ENCODE measurements at places on chromosomes 4 and X.

DNA sequence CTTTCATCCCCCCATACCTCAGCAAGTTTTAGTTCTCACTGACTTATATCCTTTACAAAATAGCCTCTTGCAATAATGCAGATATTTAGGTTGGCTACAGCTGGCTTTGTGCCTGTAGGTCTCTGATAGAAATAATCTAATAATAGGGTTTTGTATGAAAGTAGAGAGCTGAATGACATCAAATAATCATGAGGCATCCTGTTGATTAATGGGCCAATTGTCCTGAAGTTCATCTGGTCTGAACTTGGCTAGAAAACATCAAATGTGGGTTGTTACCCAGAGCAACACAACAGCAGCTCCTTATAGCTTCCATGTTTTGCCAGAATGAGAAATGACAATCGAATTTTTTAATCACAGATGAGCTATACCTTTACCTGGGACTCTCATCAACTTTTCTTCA lies 19.2 kb upstream of the LHFPL1 start:
- DNase-seq = no peak

DNA sequence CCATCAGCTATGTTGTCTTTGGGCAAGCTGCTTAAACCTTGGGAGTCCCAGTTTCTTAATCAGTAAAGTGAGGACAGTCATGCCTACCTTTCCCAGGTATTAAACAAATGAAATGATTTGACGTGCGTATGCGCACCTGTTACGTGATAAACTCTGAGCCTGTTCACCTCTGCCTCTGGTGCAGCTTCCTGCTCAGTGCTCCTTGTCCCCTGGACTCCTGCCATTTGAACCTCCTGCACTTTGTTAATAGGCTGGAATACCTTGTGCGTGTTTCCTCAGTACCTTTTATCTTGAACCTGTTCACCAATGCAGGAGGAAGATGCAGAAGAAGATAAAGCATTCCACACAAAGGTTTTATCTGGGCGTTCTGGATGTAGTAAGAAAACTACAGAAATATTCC lies 211.9 kb downstream of the CEP135 start:
- no peak for DNase-seq

DNA sequence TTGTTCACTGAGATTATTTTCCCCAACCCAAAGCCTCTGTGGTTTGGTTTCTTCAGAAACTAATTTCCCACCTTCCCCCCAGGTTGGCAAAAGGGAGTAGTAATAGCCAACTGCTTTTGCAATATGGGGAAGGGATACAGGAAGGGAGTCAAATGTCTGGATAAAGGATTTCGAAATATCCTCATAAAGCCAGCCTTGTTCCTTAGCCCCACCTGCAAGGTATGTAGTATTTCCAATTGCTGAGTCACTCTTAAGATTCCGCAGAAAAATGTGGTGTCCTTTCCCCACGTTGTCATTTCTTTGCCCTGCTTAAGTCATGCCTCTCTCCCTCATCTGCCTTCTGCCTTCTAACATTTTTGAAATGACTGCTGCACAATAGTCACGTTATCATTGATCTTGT lies 138.8 kb upstream of the DCAF8L1 start:
- no peak for DNase-seq

GRCh38 chr4:98452091-98452490 lies 190.9 kb downstream of the RAP1GDS1 start:
- DNase-seq = no peak

- DNase-seq = no peak
These were observed 9.8 kb upstream of the HERC3 start for GRCh38 chr4:88582493-88582892.

GRCh38 chrX:50188859-50189600 lies 11.8 kb downstream of the AKAP4 start:
- no peak for DNase-seq

GRCh38 chr4:137524725-137525369 lies 7.4 kb downstream of the PCDH18 start:
- no peak for DNase-seq

DNA sequence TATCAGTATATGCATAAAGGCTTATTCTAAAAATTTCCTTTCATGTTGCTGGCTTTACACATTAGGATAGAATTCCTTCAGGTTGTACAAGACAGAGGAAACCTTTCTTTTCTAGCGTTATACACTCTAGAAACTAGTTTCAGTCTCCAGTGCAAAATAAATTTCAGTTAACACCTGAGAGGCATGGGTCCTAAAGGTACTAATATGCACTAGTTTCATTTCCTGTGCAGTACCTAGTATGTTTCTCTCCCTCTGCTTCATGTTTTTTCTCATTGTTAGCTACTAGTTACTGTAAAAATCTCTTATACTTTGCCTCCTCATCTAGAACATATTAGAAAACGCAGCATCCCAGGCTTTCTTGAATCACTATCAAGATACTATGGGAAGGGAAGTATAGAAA lies 54.0 kb downstream of the SNX25 start:
- DNase-seq = no peak

DNA sequence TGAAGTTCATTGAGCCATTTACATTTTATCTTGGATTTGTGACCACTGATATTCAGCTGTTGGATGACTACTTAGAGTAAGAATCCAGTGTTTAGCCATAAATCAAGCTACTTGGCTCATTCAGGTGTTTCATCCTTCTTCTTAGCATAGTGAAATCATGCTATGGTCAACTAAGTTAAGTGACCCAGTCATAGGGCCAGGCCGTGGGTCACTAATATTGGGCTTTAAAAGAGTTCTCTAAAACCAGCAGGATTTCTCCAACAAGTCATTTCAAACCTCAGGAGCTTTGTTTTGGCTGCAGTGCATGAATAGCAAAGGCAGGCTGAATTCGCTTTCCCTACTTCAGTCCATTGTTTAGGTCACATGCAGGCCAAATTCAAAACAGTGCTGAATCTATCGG lies 181.0 kb downstream of the MAML3 start:
- DNase-seq = no peak

DNA sequence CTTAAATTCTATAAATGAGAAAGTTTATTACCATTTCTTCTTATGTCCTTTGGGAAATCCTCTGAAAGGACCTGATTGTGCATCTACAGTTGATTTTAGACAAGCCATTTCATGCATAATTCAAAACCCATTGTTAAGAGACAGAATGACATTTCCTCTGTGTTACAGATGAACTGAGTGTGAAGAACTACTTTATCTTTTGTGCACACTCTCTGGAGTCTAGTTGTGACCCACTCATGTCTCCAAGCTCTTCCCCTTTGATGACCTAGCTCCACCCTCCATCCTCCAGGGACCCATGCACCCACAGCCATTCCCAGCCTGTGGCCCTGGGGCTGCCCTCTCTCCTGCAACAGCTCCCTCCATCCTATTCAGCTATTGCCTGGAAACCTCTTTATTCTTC lies 57.5 kb upstream of the BMPR1B start:
- DNase-seq = no peak

Data from SIG-M5 (cell line).